ENCODE measurements at places on chromosomes 6 and 20.
A peak's percentile ranks its signal among the peaks of the same experiment; 100 is the strongest.

DNA sequence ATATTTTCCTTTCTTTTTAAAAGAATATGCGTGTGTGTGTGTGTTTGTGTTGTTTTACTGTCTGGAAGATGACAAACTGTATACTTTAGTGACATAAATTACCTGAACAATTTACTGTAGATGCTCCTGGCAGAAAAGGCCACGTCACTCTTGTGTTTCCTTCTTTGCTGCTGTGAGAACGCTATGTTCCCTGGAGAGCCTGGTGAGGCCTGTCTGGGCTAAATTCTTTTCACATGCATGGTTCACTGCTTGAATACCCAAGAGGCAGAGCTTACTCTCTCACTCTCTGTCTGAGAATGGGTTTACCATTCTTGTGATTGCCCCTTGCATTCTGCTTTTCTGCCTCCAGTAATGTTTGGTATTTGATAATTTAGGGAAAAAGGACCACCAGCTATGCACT is 64.3 kb downstream of the EDN1 start:
- no peak for DNase-seq

GRCh38 chr6:137933696-137934095 is 66.6 kb downstream of the TNFAIP3 start:
- DNase-seq: peak; percentile 73

GRCh38 chr6:50333696-50334095 is 284.0 kb upstream of the DEFB112 start:
- no peak for DNase-seq

- no peak for DNase-seq
Measured at GRCh38 chr6:14281811-14282660, 164.5 kb downstream of the CD83 start.

DNA sequence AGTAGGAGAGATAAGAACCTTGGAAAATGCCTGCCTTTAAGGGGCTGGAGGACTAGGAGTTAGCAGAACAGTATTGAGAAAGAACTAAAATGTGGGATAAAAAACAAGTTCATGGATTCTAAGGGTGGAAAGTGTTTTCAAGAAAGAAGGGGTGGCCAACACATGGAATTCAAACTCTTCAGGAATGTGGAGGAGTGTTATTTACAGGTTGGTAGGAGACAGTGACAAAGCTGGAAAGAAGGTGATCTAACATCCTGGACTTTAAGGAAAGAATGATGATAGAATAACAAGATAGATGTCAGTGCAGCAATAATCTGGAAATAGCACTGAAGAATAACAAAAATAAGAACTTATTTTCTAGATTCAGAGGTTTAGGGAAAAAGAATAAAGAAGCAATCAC is 54.0 kb upstream of the TNFRSF21 start:
- no peak for DNase-seq
